Fibroblast of pulmonary artery (primary cell): ENCODE measurements at places on chromosomes 7 and 10.
A peak's percentile ranks its signal among the peaks of the same experiment; 100 is the strongest.

GRCh38 chr10:124566981-124567835 is 105.6 kb downstream of the LHPP start:
- no peak for DNase-seq

- DNase-seq = no peak
Measured at GRCh38 chr10:99695761-99696160, 36.2 kb downstream of the COX15 start.

DNA sequence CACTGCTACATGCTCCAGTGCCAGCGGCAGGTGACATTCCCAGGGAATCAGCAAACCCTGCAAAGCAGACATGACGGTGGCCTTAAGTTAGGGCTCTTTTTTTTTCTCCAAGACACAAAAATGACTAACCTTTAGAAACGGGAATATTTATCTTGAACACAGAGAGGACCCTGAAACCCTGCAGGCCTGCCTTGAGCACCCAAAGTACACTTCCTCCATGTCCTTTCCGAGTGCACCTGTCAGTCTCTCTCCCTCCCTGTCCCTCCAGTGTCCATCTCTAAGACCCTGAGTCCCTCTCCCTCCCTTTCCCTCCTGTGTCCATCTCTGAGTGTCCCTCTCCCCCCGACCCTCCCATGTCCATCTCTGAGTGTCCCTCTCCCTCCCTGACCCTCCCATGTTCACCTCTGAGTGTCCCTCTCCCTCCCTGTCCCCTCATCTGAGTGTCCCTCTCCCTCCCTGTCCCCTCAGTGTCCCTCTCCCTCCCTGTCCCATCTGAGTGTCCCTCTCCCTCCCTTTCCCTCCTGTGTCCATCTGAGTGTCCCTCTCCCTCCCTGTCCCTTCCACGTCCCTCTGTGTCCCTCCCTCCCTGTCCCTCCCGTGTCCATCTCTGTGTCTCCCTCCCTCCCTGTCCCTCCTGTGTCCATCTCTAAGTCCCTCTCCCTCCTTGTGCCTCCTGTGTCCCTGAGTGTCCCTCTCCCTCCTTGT is 51.2 kb upstream of the CAMK2B start:
- no peak for DNase-seq

DNA sequence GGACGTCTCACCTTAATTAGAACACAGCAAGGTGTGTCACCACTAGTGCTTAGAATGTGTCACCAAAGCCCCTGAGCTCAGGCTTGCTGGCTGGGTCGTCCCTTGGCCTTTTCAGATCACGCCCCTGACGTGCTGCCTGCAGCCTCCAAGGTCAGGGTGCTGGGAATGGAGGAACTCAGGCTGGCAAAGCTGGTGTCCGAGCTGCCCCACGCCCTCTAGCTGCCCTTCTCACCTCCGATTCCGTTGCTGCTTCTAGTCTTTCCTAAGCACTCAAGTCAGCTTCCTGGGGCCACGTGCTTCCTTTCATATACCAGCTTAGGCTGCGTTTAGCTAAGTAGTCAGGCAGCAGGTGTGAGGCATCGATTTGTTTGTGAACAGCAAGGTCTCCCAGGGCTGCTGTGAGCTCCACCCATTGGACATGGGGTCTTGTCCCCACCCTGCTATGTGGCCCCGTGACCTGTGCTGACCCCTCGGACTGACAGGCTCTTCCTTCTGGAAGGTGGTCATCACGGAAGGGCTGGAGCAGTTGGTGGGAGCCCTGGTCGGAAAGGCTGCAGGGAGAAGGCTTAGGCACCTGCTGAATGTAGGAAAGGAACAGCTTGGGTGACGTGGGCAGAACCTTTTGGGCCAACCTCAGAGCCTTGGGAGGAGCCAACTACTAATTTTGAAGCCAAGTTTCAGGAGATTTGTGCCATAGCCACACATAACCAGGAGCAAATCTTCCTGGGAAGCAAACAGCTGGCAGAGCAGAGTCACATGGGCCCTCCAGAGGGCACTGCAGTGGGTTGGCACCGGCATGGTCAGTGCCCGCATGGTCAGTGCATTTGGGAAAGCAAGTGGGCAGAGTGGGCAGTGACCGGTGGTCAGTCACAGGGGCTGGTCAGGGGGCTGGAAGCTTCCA is 28.8 kb downstream of the VIPR2 start:
- no peak for DNase-seq

DNA sequence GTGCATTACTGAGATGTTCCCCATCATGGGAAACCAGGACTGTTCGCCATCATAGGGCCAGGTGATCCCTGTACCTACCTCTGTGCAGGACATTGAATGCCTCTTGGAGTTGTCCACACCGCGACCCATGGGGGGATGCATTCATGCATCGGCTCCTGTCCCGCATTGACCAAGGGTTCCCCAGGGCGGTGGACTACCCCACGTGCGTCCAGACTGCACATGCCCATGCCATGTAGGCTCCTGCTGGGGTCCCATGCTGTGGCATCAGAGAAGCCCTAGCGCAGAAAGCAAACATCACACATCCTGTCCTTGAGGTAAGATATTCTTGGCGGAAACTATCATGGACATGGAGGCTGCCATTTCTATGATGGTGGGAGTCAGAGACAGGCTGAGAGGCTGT is 121.6 kb upstream of the UNC5B start:
- DNase-seq = no peak

- DNase-seq = no peak
Measured at GRCh38 chr10:18400201-18400905, 251.0 kb downstream of the NSUN6 start.

GRCh38 chr10:108411206-108411605 is 1246.7 kb upstream of the SORCS1 start:
- no peak for DNase-seq

GRCh38 chr7:64755865-64756264 is 38.4 kb upstream of the ZNF138 start:
- DNase-seq = no peak

DNA sequence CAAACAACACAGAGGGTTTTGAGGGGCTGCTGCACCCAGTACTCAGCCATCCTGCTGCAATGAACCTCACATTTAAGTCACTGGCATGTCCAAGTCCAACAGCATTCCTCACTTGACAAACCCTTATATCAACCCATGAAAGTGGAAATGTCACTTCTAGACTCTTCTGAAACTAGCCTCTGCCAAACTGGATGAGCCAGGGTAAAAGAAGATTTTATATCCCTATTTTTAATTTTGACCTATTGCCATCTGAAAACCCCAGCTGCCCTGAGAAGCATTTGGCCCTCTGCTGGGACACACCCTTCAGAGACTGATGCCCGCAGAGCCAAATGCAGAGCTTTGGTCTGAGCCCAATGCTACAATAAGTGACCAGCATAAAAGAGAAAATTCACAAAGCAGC is 201.1 kb downstream of the ANK3 start:
- no peak for DNase-seq

DNA sequence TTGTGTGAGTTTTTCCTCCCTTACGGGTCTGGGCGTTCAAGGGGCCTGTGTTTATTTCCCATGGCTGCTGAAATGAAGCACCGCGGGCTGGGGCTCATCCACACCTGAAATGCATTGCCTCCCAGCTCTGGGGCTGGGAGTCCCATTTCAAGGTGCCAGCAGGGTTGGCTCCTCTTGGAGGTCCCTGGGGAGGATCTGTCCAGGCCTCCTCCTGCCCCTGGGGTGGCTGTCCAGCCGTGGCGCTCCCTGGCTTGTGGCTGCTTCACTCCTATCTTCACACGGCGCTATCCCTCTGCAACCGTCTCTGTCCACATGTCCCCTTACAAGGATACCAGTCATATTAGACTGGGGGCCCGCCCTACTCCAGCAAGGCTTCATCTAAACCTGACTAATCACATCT is 41.1 kb upstream of the CNPY1 start:
- DNase-seq = no peak

DNA sequence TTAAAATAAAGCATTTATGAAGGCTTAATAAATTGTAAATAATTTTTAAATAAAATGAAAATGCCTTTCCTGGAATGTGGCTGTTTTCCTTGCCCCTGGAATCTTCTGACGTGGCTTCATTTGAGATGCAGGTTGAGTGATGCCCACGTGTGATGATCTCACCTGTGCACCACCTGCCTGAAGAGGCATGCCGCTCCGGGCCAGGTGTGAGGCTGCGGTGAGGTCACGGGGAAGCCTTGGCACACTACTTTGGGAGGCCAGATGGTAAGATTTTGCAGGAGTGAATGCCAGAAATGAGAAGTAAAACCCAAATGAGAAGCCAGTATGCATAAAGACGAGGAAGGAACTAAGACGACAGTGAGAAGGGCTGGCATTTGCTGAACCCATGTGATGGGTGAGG is 36.2 kb downstream of the GOT1 start:
- DNase-seq = no peak

DNA sequence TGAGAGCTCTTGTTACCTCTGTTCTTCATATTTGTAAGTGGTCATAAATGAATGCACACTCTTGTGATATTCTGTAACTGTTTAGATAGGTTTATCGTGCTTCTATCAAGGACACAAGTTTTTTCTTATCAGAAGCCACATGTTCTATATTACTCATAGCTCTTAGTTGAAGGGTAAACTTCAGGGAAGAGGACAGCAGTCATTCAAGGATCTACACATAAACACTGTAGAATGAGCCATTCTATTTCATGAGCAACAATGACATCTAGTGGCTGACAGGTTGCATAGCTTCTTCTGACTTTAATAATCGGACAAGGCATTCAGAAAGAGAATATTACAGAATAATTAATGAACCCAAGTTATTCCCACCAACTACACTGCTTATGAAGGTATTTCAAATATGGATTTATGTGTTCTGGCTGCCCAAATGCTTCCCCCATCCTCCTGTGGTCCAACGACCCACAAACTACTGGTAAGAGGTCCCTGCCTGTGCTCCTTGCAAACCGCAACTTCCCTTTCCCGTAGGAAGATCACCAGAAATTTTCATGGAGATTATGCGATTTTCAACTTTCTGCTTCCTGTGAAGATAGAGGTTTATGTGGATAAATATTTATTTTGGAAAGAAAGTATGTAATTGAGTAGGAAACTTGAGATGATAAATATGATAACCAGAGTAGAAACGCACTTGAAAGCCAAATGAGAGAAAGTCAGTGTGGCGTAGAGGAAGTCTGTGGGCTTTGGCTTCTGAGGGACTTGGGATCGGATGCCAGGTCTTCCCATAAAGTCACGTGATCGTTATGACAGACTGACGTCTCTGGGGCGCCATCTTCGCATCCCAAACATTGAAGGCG is 16.8 kb upstream of the ABCB5 start:
- DNase-seq = peak; percentile 83

DNA sequence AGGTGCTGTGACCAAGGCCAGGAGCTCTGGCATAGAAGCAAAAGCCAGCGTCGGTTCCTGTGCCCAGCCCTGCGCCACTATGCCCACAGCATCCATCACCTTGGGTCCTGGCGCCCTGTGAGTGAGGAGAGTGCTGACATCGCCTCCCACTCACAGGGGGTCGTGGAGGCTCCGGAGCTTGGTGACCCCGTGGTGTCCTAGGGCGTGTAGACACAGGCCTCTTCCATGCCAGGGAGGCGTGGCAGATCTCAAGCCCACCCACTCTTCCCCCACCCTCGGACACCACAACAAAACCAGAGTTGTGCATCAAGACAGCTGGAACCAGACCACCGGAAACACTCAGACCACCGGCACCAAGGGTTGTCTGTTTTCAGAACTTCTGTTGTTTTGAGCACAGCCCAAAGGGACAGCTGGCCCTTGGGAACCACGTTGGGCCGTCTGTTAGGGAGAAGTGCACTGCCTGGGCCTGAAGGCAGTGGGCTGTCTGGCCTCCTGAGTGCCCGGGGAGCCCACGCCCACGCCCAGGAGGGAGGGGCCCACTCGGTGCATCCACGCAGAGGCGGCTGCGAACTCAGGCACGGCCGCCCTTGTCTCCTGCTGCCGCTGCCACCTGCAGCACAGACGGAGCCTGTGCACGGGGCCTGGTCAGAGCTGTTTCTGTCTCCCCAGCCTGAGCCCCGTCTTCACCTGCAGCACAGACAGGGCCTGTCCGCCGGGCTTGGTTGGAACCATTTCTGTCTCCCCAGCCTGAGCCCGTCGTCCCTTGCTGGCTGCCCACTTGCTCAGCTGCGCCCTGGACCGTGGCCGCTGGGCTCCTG is 106.3 kb downstream of the INPP5A start:
- no peak for DNase-seq

- DNase-seq = no peak
Measured at GRCh38 chr7:151900986-151901621, 24.2 kb upstream of the PRKAG2 start.

GRCh38 chr7:121286742-121287734 is 41.8 kb upstream of the WNT16 start:
- DNase-seq = no peak

GRCh38 chr10:51169111-51169510 is 94.8 kb downstream of the PRKG1 start:
- no peak for DNase-seq

DNA sequence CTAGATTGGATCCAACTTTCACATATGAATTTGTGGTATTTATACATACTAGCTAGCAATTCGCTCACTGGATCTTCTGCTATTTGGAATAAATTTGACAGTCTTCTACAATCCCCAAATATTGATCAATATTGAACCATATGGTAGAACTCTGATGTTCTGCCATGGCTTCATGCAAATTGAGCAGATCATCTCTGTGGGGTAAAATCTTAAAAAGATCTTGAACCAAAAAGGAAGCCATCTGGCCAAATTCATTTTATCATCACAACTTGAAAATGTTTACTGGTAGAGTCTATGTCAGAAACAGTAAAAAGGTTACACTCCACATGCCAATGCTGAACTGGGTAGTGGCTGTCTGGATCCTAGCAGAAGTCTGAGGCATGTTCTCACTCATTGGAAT is 80.0 kb downstream of the LHFPL3 start:
- no peak for DNase-seq

- no peak for DNase-seq
Measured at GRCh38 chr10:123639131-123639530, 27.0 kb upstream of the GPR26 start.

DNA sequence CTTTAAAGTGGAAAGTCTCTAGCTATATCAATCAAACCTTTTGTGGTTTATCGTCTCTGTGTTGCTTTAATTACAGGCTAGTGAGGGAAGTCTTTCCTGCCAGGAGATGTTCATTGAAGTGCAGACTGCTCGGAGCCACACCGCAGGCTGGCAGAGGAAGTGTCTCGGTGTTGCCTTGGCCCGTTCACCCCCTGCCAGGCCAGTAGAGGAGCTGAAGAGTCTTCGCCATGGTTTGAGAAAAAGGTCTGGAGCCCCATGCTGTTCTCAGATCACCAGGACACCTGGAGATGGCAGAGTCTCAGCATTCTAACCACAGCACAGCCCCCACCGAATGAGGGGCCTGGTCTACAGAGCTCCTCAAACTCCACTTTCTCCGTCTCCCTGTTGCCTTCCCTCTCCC is 275.9 kb upstream of the PLPP4 start:
- DNase-seq = no peak

DNA sequence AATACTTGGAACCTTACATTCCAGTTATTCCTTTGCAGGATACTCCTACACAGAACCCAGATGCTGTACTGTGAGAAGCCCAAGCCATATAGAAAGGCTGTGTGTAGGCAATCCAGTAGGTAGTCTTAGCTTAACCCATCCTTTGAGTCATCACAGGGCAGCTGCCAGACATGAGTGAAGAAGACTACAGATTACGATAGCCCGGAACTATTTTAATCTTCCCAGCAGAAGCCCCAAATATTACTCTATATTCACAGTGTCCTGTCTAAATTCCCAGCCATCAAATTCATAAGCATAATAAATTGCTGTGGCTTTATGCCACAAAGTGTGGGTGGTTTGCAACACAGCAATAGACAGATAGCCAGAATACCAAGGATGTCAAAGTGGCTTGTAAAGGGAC is 474.1 kb upstream of the STEAP1 start:
- no peak for DNase-seq

- peak; percentile 76 for DNase-seq
Measured at GRCh38 chr7:139777948-139778841, at the start of gene HIPK2. Gene HIPK2 (minus strand): TSS chr7:139777998. CDS start chr7:139777623, 375 bp downstream.
